Umbilical cord (tissue), 2 donors: ENCODE measurements at places on chromosomes 2 and 18.

- no peak for DNase-seq
Measured at GRCh38 chr2:199382091-199382490, 75.6 kb downstream of the SATB2 start.

DNA sequence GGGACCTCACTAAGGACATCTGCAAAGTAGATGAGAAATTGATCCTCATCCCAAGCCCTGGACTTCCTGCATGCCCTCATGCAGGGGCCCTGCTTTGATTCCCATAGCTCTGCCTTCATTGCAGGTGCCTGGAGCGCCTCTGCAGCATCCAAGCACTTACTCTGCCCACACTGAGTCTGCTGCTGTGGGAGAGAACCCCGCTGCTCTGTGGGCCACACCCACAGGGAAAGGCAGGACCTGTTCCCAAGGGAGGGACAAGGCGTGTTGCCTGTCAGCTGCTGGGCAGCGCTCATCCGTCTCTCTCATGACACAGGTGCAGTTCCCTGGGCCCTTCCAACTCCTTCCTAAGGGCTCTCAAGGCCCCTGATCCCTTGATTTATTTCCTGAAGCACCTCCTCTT lies 266.8 kb upstream of the SMIM21 start:
- DNase-seq, result no peak

DNA sequence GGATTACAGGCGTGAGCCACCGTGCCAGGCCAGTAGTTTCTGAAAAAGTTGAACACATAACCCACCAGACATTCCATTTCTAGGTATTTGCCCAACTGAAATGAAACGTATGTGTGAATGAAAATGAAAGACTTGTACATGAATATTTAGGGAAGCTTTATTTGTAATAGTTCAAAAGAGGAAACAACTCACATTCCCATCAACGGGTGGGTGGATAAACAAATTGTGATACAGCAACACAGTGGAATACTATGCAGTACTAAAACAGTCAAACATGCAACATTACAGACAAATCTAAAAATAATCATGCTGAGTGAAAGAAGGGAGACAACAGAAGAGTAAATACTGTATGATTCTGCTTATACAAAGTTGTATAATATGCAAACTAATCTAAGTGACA lies 46.8 kb downstream of the TMEM131 start:
- no peak for DNase-seq

- peak; percentile 53 for DNase-seq
Measured at GRCh38 chr2:217033186-217033585, 173.3 kb upstream of the TNP1 start.

DNA sequence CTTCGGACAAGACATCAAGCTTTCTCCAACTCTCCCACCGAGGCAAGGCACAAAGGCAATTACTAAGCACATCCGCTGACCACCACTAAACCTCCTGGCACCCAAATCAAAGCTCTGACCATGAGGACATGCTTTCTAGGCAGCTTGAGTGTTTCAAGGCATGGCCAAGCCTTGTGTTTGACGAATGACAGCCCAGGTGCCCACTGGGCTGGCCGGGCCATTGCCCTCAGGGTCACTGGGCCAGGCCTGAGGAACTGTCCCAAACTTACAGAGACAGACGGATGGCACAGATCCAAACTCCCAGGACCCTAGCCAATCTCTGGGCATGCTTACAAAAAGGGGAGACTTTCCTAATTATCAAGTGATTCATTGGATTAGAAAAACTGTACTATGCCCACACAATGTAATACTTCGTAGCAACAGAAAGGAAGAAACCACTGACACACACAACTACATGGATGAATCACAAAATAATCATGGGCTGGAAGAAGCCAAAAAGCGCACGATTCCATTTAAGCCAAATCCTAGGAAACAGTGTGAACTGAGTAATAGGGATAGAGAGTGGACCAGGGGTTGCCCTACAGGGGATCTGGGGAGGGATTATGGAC lies 20.2 kb downstream of the CRACDL start:
- DNase-seq, result no peak

GRCh38 chr18:23258566-23259469 lies 123.5 kb downstream of the CABLES1 start:
- DNase-seq, result no peak

GRCh38 chr2:73893764-73894474 lies 1.1 kb downstream of the ACTG2 start:
- no peak for DNase-seq

- DNase-seq, result no peak
Measured at GRCh38 chr2:46431481-46432235, 47.7 kb upstream of the TMEM247 start.

GRCh38 chr2:16630463-16630862 lies 35.2 kb downstream of the CYRIA start:
- DNase-seq, result no peak

GRCh38 chr2:1651121-1652033 lies 92.9 kb downstream of the PXDN start:
- no peak for DNase-seq

GRCh38 chr2:173205375-173205774 lies 129.7 kb downstream of the MAP3K20 start:
- DNase-seq, result no peak

- no peak for DNase-seq
Measured at GRCh38 chr2:98378196-98378595, 31.9 kb downstream of the CNGA3 start.

- DNase-seq, result no peak
Measured at GRCh38 chr2:217806482-217806765, 196.4 kb downstream of the TNS1 start.

DNA sequence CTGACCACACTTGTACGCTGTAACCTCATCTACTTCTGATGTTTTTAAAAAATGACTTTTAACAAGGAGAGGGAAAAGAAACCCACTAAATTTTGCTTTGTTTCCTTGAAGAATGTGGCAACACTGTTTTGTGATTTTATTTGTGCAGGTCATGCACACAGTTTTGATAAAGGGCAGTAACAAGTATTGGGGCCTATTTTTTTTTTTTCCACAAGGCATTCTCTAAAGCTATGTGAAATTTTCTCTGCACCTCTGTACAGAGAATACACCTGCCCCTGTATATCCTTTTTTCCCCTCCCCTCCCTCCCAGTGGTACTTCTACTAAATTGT lies 2.1 kb downstream of the RHOB start:
- no peak for DNase-seq

DNA sequence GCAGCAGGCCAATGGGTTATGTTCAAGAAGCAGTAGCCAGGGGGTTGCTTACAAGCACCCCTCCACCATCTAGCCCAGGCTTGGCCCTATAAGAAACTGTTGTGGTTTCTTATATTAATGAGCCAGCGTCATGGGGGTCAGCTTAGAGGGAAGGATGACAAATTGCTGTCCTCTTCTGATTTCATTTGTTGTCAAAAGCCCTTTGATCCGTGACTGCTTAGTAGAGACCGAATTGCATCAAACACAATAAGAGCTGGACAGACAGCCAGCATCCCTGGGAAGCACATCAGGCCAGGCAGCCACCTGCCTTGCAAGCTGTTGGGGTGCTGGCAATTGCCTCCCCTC lies 206.6 kb upstream of the SETBP1 start:
- no peak for DNase-seq

GRCh38 chr2:120719491-120719890 lies 16.2 kb upstream of the GLI2 start:
- DNase-seq, result no peak

DNA sequence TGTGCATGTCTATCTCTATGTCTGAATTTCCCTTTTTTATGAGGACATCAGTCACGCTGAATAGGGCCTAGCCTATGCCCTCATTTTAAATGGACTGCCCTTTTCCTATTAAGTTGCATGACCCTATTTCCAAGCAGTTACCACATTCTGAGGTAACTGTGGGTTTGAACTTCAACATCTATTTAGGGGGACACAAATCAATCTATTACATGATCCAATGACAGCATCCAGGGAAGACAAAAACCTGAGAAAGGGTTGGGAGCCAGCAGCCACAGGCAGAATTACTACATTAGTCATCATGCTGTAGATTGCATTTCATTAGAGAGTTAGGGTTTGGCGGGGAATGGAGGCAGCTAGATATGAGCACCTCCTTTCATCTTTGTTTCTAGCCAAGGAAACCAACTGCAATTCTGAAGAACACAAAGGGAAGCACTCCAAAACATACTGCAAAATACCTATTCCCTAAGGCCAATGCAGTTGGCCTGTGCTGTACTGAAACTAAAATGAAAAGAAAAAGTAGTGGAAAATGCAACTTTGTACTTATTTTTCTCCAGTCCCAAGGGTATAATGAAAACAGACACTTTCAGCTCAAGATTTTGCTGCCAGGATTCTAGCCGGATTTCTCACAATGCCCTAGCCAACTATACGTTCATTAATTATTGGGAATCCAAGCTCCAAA lies 40.4 kb upstream of the C1D start:
- no peak for DNase-seq

GRCh38 chr2:191245869-191246531 lies 796 bp downstream of the MYO1B start:
- peak; percentile 35 for DNase-seq

- peak; percentile 76 for DNase-seq
Measured at GRCh38 chr2:85741833-85742455, 11.8 kb upstream of the ATOH8 start.

GRCh38 chr18:66124394-66124793 lies 373.6 kb downstream of the CDH7 start:
- no peak for DNase-seq

DNA sequence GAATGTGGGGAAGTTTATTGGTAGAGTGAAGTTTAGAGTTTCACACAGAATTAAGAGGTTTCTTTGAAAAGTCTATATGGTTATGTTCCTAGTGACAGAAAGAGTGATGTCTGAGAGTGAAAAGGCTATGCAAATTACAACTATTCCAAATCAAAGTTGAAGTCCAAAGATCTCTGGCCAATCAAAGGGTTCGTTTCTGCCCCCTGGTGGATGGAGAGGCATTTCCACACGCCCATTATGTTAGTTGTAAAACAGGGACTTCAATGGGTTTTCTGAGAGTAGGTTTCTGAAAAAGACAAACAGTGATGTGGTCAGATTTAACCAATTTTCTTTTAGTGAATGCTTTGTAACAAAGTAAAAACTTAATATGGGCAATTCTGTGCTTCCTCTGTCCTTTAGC lies 441.5 kb upstream of the POU3F3 start:
- peak; percentile 9 for DNase-seq

- no peak for DNase-seq
Measured at GRCh38 chr18:25057491-25058050, 294.4 kb downstream of the ZNF521 start.

GRCh38 chr2:25558262-25558661 lies 115.1 kb downstream of the DTNB start:
- no peak for DNase-seq

- DNase-seq, result no peak
Measured at GRCh38 chr18:10558243-10558966, 32.6 kb downstream of the NAPG start.

DNA sequence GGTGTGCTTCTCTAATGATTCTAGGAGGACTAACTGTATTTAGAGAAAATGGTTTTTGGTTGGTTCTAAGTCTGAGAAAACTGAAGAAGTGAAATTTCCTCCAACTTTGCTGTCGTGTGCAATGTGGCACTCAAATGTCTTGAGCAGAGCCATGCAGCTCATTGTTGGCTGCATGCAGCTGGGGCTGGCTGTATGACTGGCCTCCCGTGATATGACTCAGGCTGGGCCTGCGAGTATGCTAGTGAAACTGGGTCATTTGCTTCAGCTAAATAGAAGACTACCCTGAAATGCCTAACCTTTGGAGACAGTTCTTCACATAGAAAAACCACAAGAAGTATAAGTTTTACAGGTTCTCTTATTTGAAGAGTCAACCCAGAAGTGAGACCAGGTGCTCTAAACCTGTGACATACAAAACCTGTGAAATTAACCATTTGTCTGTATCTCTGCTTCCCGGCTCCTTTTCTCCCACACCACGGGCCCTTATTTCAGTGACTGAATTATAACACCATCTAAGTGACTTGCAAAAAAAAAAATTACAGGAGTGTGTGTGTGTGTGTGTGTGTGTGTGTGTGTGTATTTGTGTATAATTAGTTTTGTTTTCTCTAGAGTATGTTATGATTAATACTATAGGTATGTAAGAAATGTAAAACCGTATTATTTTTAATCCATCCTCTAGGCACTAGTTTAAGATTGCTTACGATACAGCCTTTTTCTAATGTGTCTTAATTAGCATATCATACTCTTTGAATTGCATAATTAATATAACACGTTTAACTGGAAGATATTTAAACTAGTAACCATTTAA lies 15.9 kb downstream of the POLI start:
- DNase-seq, result no peak

DNA sequence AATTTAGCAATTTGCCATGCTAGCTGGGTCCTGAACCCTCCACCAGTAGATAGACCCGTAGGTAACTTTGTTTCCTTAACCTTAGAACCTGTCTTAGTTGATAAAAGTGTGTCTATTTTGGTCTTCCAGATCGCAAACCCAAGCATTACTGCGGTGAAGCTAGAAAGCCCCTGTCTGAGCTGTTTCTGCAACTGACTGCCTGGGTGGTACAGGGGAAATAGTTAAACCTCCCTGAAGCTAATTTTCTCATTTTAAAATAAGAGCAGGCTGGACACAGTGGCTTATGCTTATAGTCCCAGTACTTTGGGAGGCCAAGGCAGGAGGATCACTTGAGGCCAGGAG lies 101.7 kb upstream of the MSH2 start:
- no peak for DNase-seq

DNA sequence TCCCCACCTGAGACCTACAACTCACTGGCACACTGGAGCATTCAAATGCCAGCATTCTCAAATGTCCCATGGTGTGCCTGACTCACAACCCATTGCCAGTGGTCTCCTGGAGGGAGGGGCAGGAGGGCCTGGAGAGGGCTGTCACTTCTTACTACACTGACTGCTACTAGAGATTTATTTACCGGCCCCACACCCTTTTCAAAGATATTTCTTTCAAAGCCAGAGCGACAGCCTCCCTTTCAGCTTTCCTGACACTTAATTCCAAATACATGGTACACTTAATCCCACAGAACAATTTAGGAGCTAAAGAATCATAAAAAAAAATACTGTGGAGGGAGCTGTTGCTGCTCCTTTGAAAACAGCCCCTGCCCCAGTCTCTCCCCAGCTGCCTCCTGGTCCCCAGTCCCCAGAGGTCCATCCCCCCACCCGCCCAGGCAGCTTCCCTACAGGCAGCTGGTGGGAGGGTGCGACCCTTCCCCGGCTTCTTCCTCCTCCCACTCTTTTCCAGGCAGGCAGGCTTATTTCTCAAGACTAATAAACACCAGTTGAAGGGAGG lies 129.1 kb upstream of the SMAD2 start:
- DNase-seq, result peak; percentile 75
